ENCODE measurements at places on chromosomes 3 and 15.
A peak's percentile ranks its signal among the peaks of the same experiment; 100 is the strongest.

- no peak for DNase-seq
These were observed 141.2 kb upstream of the SLCO3A1 start for GRCh38 chr15:91712286-91712685.

GRCh38 chr15:73948982-73949381 lies 22.7 kb downstream of the LOXL1 start:
- DNase-seq = no peak

- DNase-seq = no peak
These were observed 64.8 kb upstream of the SATB1 start for GRCh38 chr3:18489939-18490338.

DNA sequence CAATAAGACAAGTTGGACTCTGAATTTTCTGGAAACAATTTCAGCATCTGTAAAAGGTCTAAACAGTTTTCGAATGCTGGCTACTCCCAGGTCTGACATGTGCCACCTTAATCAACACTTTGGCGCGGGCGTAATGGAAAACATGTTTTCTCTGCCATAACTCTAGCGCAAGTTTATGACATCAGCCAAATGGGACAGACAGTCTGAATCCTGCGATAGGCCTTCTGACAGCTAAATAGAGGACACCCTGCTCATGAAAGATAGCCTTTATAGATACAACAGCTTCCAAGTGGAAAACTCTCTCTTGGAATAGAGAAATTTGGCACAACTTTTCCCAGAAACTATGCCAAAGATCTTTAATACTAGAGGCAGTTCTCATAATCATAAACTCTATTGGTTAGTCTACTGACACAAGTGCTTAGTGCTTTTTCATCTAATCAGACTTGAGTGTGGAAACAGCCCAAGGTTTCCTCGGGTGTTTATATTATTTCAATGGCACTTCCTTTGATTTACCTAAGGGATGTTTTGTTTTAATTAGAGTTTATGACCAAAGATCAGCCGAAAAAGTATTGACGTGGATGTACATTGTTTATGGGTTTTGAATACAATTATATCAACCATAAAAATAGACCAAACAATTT lies 120.1 kb upstream of the DPH6 start:
- DNase-seq = no peak

DNA sequence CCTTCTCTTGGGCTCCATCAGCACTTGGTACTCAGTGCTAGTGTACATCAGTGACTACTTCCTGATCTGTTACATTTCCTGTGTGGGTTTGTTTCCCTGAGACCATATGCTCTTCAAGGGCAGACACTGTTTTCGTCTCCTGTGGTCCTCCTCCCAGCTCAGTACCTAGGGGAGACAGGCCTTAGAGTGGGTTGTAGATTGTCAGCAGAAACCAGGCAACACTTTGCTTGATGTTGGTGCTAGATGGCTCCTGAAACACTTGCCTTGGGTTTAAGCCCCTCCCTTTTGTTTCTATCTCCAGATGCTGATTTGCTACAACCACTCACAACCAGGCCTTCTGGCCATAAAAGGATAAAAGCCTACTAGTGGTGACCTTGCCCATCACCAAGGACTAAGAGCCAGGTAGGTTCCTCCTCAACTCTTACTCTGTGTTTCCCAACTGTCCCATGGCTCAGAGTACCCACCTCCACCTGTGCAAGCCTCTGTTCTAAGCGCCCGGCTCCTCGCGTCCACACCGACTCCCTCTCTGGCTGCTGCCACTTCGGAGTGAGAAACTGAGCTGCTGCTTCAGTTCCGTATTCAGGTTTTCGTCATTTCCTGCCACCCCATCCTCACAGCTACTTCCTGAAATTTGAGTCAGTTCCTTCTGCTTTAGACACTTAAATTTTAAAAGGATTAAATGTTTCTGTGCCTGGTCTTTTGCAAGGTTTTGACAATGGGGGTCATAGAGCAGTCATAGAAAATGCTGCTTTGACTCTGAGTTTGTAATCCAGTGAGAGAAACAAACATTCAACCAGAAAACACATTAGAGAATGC lies at the start of gene HCLS1:
TSS of gene HCLS1 (minus strand) at position 548 of the 816 bp plus-strand sequence. CDS start 2,556 bp downstream, outside the sequence.
- DNase-seq = no peak

GRCh38 chr3:120170223-120170622 lies 76.0 kb upstream of the GSK3B start:
- no peak for DNase-seq

DNA sequence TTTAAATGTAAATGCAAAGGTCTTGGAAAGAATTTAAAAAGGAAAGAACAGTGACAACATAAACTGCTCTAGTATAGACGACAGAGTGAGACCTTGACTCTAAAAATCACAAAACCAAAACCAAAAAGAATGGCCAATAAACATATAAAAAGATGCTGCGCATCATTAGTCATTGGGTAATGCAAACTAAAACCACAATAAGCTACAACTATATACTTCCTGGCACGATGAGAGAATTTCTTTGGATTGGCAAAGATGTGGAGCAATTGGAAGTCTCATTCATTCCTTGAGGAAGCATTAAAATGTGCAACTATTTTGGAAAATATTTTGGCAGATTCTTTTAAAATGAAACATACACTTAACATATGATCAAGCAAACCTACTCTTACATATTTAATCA lies 98.7 kb upstream of the ZPLD1 start:
- no peak for DNase-seq

DNA sequence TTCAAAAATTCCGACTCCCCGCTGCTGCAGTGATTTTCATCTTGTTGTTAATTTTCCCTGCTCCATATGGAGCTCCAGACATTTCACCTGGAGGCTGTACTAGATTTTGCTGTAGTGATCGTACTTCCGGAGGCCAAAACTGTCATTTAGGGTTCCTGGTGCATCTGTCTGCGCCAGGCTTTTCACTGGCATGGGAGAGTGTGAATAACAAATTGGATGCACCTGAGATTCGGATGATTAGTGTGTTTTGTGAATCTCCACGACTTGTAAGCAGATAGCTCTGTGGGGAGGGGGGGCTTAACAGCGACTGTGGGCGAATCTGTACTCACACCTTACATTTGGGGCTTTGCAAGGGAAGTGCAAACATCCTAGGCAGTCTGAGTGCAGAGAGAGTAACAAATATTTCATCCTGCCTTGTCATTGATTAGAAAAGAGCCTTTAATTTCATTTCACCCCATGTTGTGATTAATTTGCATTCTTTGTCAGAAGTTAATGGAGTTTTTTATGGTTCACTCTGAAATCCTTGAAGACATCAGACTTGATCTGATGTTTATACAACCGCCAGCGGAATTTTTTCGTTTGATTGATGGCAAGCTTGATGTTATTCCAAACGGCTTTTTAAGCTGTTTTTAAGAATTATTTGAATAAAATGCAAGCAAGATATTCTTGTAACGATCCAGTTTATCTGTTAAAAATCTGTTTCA lies 92.5 kb upstream of the SKOR1 start:
- DNase-seq = no peak

GRCh38 chr15:85475711-85476110 lies 95.3 kb downstream of the AKAP13 start:
- no peak for DNase-seq

DNA sequence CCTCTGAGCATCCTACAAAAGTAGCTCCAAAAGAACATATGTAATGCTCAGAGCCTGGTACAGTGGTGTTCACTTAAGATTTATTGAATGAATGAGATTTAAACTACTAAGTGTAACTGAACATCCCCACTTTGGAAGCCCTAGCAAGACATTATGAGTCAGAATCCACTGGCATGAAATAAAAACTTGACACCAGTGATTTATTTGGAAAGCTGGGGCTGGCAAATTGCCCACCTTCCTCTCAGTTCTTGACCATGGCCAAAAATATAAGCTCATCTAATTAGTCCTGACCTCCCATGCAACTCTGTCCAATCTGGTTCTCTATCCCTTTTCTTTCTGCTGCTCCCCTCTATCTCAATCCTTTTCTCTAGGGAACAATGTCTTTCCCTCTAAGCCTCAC lies 418.0 kb downstream of the PLCL2 start:
- DNase-seq = peak; percentile 25

- DNase-seq = no peak
These were observed 59.9 kb downstream of the SLC6A11 start for GRCh38 chr3:10875914-10876313.

DNA sequence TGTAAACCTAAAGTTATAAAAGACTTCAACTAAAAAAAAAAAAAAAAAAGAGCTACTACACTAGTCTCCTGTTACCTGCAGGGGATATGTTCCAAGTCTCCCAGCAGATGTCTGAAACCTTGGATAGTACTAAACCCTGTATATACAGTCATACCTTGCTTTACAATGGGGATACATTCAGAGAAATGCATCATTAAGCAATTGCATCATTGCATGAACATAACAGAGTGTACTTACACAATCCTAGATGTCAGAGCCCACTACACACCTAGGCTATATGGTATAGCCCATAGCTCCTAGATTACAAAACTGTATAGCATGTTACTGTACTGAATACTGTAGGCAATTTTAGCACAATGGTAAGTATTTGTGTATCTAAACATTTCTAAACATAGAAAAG lies 119.1 kb downstream of the GMPS start:
- no peak for DNase-seq

DNA sequence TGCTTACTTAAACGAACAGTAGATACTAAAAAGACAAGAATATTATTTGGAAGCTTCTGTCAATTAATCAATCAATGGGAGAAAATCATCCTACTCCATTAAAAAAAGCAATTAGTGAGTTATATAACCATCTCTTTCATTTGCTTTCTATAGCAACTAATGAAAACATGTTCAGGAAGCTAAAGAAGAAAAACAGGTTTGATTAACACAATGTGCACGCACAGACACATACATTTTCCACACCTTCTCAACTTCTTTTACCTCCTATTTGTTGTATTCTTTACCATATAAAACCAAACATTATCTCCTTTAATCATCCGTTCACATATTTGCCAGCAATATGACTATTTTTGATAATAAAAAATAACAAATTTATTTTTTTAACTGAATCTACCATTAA lies 111.3 kb downstream of the GBE1 start:
- DNase-seq = no peak

DNA sequence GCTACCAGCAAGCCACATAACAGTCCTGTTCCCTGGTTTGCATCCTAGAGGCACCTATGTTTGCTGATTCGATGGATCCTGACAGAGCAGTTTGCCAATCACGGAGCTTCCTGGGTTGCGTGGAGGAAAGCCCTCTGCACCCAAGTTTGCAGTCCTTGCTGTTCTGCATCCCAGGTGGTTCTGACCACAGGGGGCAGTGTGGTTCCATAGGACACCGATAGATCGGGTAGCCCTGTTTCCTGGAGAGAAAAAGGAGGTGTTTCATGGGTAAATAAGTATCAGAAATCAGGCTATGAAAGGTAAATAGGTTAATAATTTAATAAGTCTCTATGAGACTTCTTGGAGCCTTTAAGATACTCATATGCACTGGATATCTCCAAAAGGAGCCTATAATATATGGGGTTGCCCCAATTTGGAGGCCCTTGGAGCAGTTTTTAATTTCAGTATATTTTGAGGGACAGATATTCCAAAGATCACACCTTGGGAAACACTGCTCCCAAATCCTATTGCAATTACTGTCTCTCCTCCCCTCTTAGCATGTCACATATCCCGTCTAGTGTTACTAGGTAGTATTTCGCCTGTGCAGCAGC lies 194.6 kb upstream of the TPM1 start:
- peak; percentile 79 for DNase-seq

GRCh38 chr3:161558236-161558635 lies 61.6 kb downstream of the OTOL1 start:
- DNase-seq = no peak

GRCh38 chr3:144112437-144112836 lies 140.8 kb downstream of the DIPK2A start:
- no peak for DNase-seq

DNA sequence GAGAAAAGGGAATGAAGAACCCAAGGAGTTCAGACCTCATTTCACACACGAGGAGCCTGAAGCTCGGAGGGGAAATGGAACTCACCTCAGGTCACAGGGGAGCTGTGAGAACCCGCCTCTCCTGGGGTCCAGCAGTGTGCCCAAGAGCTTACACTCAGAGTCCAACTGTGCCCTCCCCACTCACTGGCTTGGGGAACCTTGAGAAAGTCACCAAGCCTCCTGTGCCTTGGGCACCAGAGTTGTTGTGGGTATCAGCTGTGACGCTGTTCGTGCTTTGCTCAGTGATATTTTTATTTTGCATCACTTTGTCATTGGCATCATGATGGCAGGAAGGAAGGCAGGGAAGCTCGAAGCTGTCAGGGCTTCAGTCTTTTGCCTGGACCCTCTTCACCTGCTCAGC lies 83.4 kb downstream of the TLE3 start:
- no peak for DNase-seq

DNA sequence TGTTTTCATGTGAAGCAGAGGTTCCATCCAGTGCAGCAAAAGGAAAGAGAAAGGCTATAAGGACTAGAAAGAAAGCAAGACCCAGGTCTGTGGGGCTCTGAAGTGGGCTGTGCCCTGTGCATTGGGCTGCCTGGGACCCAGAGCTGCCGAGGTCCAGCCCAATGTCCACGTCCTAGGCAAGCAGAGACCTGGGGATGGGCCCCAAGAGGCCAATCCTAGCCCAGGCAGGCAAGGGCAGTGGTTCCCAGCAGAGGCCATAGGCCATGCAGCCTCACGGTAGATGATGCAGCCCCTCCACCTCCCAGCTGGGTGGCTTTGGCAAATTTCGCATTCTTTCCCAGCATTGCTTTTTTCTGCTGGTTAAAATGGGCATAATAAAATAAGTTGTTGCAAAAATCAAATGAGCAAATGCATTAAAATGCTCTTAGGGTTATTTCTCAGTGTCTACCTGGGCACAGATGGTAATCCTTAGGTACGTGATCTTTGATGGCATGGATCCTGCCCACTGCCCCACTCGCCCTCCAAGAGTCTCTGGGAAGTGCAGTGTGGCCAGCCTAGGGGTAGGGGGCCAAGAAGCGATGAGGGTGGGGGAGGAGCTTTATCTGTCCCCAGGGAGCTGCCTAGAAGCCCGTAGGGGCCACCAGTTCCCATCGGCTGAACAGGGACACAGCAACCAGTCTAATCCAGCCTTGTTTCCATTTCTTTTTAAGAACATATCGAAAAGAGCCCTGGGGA lies 22.3 kb upstream of the GP9 start:
- DNase-seq = no peak

DNA sequence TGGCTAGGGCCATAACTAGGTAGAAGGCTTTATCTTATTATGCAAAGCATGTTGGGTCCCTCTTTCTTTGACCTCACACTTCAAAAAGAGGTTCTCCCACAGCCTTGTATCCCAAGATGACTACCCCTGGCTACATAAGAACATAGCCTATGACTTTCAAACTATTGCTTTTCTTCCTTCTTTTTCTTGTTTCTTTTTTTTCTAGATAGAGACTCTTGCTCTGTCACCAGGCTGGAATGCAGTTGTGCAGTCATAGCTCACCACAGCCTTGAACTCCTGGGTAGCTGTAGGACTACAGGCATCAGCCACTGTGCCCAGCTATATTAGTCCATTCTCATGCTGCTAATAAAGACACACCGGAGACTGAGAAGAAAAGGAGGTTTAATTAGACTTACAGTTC lies 47.2 kb downstream of the DIPK2A start:
- DNase-seq = no peak

Data from dermis microvascular lymphatic vessel endothelial cell (primary cell).